ENCODE measurements at places on chromosomes 2 and 18.

DNA sequence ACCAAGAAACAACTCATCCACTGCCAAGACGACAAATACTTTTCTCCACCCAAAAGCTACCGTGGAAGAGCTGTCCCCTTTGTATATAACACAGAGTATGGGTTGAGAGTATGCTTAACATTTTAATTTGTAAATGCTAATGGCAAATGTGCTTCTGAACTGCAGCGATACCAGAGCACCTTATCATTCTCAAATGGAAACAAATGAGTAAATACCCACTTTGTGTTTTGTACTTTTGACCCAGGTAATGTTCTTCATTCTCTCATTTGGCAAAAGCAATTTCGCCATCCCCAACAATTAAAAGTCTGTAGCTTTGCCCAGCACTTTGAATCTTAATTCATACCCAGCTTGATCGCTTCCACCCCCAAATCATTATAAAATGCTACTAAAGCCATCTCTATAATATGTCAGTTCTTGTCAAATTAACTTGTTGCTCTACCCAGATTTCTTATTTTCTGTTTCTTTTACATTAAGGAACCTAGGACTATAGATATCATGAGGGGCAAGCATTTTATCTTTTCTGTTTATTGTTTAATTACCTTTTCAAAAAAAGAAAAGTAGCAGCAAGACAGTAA is 6.2 kb upstream of the POU3F3 start:
- no peak for DNase-seq

GRCh38 chr2:208179028-208179609 is 10.7 kb downstream of the C2orf80 start:
- DNase-seq: no peak

GRCh38 chr18:26121476-26121875 is 12.2 kb upstream of the PSMA8 start:
- no peak for DNase-seq

GRCh38 chr2:158221063-158222020 is 119.7 kb downstream of the UPP2 start:
- no peak for DNase-seq

GRCh38 chr2:235001237-235002133 is 49.7 kb downstream of the SH3BP4 start:
- no peak for DNase-seq

DNA sequence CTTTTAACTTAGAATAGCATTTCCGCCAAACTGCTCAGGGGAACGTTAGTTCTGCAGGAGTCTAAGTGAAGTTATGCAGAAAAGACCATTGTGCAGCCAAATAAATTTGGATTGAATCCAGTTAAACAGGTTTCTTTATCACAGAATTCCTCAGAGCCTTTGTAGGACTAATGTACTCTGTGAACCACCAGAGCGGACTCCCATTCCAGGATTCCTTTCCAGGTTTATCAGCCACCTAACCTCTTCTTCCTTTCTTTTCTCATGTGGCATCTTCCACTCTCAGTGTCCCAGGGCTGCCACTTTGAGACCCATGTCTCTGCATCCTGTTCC is 350.4 kb downstream of the TSN start:
- no peak for DNase-seq

GRCh38 chr2:153558247-153558646 is 79.7 kb upstream of the RPRM start:
- no peak for DNase-seq
